ENCODE measurements at places on chromosomes 12 and 14.

DNA sequence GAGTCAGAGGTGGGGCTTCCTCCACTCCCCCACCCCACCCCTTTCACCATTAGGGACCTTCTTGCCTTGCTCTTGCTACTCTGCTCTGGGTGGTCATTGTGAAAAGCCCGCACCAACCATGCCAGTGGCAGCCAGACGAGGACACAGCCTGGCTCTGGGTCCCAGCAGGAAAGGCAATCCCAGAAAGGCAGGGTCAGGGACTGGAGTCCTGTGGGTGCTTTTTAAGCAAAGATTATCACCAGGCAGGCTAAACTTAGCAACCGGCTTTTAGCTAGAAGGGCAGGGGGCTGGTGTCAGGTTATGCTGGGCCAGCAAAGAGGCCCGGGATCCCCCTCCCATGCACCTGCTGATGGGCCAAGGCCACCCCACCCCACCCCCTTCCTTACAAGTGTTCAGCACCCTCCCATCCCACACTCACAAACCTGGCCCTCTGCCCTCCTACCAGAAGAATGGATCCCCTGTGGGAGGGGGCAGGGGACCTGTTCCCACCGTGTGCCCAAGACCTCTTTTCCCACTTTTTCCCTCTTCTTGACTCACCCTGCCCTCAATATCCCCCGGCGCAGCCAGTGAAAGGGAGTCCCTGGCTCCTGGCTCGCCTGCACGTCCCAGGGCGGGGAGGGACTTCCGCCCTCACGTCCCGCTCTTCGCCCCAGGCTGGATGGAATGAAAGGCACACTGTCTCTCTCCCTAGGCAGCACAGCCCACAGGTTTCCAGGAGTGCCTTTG lies 1.2 kb upstream of the GAPDH start:
- DNase-seq, result peak; percentile 34

DNA sequence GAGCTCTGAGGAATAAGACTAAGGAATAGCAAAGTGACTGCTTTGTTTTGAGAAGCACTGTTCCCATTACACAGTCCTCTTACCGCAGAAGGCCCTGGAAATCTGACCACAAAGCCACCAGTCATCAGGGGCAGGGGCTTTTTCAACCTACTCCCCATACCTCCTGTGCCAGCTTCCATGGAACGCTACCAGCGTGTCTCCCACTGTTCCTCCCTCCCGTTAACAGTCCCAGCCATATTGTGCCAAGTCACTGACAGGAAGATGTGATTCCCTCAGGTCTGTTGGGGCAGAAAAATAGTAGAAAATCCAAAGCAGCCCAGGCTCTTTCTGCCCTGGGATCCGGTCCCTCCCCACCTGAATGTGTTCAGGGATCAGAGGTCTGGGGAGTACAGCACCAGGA lies 46.6 kb upstream of the VPS33A start:
- DNase-seq, result no peak

DNA sequence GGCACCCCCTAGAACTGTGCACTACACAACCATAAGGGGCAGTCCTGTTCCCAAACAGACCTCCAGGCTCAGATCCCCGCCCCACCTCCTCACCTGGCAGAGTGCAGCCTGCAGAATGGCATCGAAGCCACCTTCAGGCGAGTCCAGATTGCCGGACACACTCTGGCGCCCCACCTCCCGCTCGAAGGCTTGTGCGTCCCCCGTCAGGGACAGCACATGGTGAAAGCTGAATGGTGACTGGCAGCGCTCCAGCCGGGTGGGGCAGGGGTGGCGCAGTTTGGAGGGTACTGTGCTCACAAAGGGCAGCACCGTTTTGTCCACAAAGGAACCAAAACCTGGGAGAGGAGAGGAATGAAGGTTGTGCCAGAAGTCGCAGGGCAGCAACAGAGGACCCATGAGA lies 10.6 kb downstream of the ITGB7 start:
- DNase-seq, result no peak

DNA sequence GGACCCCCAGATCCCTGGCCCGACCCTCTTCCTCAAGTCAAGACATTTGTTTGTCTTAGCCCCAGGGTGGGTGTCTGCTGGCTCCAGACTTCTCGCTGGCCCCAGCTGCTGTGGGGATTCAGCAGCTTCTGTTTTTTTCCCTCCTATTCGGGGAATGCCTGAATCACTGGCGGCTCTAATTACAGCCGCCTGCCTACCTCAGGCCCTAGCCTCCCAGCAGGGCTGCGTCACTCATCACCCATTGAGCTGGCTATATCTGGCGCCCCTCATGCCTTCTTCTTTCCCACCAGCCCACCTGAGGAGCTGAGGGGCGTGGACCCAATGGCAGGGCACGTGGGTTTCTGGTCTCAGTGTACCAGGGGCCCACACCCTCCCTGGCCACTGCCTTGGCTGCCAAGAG lies 10.1 kb downstream of the KRT80 start:
- no peak for DNase-seq

DNA sequence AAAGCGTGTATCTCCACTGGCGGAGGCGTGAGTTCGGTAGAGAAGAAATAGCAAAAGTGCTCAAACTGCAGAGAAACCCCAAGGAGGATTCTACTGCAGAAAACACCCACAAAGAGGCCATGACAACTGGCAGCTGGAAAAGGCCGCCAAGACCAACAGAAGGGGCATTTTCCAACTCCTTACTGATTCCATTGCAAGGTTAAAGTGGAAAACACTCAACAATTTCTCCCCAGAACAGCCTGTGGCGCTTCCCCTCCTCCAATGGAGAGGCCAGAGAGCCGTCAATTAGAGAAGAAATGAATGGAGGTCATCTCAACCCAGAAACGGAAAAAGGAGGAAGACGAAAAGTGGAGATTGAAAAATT lies 618 bp upstream of the ANKRD52 start:
- DNase-seq, result no peak

- DNase-seq, result peak; percentile 14
Observed at GRCh38 chr14:95895720-95896119, 19.1 kb downstream of the TUNAR start.

DNA sequence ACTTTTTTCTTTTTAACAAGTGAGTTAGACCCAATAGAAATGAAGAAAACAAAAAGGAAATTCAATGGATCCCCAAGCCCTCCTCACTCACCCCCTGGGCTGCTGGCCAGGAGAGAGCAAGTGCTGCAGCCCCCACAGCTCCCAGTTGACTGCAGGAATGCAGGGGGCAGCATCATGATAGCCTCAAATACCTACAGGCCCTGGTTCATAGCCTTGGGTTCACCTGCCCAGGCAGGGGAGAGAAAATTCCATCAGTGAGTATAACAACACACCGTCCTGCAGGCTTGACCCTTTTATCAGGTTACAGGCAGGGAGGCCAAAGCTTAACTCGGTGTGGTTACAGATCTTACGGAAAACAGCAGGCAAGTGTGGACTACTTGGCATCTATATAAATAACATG lies 76.3 kb downstream of the PHLDA1 start:
- DNase-seq, result no peak

DNA sequence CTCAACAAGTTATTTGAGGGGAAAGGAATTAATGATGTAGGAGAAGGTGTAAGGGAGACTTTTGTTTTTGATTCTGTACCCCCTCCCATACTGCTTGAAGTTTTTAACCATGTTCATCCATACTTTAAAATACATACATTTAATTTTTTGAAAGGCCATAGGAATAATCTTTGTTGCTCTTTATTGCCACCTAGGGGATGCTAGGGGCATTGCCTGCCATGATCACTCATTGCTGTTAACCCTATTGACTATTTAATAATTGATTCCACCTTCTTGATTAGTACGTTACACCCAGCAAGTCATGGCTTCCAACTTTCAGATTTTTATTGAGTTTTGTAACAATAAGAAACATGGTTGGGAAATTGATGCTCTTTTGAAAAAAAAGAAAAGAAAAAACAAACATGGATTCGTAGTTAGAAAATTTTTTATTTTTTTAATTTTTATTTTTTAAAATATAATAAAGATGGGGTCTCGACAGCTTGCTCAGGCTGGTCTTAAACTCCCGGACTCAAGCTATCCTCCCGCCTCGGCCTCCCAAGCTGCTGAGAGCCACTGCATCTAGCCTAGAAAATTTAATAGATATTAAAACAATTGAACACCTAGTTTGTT lies 8.5 kb upstream of the PRKAB1 start:
- peak; percentile 14 for DNase-seq

DNA sequence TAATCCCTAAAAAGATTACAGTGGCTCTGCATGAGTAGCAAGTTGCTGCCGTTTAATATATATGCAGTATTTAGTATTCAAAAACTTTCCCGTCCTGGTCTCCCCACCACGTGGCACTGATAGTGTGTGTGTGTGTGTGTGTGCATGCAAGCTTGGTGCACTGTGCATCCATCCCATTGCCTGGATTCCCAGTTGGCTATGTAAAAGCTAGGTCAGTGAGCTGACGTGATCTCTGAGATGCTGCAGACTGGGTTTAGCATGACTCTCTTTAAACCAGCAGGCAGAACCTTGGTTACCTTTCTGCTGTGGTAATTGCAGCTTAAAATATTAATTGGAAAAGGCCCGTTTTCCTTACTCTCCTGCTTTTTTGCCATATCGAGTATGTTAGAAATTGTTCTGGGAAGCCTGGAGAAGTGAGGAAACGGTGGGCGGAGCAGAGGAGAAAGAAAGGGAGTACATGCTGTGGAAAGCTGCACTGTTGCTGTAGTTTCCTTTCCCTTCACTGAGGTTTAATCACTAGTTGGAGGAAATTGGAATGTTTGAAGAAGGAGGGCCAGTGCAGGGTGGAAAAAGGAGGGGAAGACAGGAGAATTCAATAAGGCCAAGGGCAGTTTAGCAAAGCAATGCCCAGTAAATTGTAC lies 4.0 kb upstream of the CNTN1 start:
- no peak for DNase-seq

DNA sequence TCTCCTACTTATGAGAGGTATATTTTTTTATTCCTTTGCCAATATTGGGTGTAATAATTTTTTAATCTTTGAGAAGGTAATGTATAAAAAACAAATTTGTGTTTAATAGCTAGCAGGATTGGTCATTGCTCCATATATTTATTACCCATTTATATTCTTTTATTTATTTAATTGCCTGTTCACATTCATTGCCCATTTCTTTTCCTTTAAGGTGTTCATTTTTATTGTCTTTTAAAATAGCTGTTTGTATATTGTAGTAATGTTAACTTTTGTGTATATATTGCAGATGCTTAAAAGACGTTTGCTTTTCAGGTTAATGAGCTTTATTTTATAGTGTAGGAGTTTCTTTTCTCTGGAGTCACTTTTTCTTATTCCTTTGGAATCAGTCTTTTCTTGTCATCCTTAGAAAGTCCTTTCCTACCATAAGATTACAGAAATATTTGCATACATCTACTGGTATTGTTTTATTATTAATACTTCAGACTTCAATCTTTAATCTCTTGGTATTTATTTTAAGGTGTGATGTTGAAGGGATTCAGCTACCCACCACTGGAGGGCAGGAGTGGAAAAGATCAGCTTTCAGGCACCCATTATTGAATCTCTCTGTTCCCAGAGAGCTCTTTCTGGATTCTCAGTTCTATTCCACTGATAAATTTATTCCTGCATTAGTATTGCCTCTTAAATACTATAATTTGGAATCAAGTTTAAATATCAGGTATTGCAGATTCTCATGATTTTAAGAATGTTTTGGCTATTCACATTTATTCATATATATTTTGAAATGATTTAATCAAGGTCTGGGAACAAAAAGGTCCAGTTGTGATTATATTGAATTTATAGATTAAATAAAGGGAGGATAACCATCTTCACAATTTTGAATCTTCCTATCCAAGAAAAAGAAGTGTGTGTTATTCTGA lies 17.3 kb downstream of the PPM1A start:
- no peak for DNase-seq

GRCh38 chr14:54881235-54881760 lies 21.3 kb downstream of the GCH1 start:
- DNase-seq, result no peak

DNA sequence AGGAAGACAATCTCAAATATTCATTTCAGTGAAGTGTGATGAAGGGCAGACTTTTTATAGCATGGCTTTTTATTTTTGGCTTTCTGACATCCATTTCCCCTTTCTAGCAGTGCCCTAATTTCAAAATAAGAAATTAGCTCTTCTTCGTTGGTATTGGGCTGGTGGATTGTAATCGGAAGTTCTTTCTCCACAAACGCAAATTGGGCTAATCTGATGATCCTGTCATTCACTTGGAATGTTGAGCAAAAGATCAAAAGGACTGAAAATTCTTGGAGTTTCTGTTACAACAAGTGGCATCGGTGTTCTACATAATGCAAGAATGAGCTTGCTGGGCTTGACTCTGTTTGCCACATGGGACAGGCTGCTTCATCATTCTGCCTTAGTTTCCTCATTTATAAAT lies 1182.8 kb downstream of the FLRT2 start:
- DNase-seq, result no peak

DNA sequence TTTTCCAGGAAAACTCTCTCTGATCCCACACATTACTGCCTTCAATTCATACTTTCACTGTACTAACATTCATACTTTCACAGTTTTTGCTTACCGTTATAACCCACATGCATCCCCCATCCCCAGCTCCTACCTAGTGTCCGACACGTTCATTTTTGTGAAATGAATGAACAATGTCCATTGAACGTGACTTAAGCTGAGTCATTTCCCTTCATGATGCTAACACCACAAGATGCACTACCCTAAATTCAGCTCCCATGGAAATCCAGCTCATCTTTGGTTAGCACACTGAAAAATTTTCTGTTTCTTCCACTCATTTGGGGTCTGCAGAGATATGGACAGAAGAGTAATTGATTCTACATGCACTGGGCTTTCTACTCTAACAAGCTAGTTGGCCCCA lies 84.7 kb downstream of the GALNT4 start:
- DNase-seq, result no peak

DNA sequence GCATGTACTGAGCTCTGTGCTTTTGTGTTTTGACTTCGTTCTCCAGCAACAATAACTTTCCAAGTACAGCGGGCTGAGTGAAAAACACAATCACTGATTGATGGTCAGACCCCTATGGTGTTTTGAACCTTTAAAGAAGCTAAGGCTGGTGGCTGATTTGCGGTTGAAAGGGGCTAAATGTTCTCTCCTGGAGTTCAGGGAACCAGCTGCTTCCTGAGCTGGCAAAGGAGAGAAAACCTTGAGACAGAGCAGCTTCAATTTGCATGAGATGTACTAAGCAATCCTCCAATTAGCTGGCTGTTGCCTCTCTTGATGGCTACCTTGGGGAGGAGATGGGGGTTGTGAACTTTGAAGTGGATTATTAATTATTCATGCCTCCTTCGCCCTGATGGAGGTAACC lies 546.7 kb upstream of the SEL1L start:
- DNase-seq, result no peak

GRCh38 chr14:104359301-104359968 lies 220.1 kb upstream of the C14orf180 start:
- DNase-seq, result no peak
